ENCODE measurements at places on chromosomes 4 and X.

DNA sequence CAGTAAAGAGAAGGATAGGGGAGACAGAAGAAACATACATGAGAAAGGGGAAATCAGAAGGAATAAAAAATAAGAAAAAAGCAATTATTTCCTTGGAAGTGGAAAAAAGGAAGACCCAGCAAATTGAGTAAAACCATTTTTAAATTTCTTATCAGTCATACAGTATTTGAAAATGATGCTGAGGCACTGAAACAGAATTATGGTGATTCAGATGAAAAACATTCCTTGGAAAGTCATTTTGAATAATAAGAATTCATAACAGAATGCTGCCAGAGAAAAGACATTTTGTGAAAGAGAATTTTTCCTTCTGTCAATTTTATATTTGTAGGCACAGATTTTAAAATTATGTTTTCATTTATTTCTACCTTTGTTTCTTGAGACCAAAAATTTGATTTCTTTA, 895.5 kb upstream of the EPHA5 start:
- no peak for DNase-seq

DNA sequence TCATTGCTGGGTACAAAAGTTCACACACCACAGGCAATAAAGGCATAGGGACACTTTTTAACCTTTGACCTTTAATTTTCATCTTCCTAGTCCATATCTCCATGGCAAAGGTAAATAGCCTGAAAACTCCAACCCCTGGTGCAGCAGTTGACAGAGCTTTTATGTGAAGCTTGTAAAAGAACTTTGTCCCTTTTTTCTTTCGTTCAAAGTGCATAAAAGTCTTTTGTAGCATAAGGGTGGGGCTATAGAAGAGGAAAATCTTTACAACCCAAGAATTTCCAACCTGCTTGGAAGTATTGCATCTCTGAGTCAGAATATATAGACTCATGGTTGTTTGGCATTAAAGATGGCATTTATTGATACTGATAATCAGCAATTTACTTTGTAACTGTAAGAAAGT, 20.4 kb downstream of the POF1B start:
- no peak for DNase-seq

GRCh38 chr4:142944565-142944964, 98.5 kb upstream of the INPP4B start:
- no peak for DNase-seq

- DNase-seq, result no peak
These were observed 76.8 kb downstream of the FAM114A1 start for GRCh38 chr4:38944440-38944839.

GRCh38 chr4:145731028-145731427, 51.1 kb downstream of the C4orf51 start:
- DNase-seq, result no peak

- DNase-seq, result no peak
These were observed 74.3 kb downstream of the CAMK2D start for GRCh38 chr4:113687067-113687718.

DNA sequence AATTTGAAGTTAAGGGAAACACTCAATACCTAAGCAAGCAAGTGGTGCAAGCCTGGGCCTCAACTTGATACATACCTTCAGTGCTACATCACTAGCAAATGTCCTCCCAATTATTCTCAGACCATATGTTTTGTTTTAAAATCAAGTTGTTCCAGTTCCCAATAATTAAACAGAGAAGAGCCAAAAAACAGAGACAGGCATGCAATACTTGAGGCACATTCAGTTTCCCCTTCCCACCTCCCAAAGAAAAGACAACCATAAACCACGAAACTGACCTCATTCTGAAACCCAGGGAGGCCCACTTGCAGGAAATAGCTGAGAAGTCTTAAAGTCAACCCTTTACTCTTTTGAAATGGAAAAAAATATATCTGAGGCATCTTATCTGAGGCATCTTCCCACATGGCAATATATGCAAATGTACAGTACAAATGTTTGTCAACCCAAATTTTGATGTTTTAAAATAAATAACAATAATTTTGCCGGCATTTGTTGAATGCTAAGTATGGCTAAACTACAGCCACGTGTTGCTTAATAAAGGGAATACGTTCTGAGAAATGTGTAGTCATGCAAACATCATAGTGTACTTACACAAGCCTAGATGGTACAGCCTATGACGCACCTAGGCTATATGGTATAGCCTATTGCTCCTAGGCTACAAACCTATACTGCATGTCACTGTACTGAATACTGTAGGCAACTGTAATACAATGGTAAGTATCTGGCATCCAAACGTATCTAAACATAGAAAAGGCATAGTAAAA, 147.5 kb downstream of the TSPAN5 start:
- DNase-seq, result no peak

DNA sequence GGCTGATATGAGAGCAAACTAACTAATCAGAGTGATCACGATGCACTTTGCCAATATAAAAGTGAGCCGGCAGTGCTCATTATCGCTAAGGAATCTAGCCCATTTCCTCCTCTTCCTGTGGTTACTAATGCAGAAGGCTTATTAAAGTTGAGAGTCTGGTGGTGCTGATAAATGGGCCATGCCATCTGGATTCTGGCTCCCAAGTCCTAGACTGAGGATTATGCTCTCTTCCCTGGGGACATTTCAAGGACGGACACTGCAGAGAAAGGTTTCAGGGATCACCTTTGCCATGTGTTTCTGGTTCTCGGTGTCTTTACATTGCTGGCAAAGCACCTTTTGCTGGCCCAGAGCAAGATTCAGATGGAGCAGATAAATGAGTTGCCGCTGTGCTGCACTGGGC, 85.3 kb downstream of the RTL5 start:
- no peak for DNase-seq

GRCh38 chrX:136476501-136476900, 11.2 kb upstream of the BRS3 start:
- no peak for DNase-seq

DNA sequence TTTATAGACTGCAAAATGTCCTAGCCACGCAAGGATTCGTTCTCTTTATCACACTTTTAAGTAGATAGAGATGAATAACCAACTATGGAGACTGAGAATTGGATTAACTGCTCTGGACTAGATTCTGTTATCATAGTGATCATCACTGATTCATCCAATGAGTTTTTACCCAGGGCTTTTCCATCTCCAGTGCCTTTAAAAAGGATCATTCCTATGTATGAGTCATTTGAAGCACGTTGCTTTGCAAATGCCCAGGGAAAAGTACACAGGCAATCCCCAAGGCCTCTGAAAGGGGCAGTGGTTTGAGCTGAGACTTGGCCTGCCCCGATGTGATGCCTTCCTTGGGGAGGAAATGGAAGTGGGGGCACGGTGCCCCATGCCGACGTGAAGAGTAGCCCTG, 122.7 kb upstream of the PSAPL1 start:
- DNase-seq, result no peak

DNA sequence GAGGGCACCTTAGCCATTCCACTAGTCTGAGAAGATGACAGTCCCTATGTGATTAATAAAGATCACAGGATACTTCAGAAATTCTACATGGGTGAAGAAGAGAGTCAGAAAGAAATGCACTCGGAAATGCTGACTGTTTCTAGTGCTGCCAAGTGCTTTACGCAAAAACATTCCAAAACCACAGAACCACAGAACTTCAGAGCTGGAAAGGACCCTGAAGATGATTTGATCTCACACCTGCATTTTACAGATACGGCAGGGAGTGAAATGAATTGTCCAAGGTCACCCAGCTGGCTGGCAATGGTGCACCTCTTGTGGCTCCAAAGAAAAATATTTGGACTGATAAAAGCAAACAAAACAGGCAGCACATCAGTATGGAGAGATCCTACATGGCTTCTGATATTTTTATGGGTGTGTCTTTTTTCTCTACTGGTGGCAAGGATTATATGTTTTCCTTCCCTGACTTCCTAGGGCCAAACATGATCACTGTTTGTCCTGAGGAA, 115.9 kb downstream of the MAML3 start:
- no peak for DNase-seq

DNA sequence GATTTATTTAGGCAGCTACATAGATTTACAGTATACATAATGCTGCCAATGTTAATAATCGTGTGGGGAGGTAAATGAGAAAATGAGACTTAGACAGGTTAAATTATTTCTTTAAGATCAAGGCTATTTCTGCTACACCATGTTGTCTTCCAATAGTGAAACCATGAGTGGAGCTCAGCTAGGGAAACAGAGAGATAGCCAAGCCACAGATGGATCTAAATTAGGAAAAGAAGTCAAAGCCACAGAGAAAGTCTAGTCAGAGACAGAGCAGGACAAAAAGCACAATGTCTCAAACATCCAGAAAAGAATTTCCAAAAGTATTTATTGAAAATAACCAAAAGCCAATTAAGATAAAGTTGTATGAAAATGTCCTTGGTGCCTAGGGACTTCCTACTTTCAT, 867.2 kb upstream of the GRID2 start:
- no peak for DNase-seq

- no peak for DNase-seq
These were observed 62.4 kb downstream of the RPS6KA3 start for GRCh38 chrX:20204351-20204750.

DNA sequence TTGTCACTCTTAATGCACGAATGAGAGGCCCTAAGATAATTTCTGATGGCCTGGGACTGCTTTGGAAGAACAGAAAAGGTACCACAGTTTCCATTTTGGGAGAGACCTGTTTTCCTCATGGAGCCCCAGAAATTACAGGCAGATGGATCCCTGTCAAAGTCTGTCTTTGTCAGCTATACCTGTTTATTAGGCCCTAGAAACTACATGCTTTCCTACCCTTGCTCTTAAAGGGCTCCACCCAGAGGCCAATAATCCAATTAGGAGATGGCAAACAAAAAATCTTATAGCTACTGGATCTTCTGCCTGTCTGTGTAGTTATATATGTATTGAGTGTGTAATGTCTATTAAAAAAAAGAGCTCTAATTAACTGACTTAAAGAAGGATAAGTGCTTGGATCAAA, 141.3 kb downstream of the NR3C2 start:
- DNase-seq, result no peak

DNA sequence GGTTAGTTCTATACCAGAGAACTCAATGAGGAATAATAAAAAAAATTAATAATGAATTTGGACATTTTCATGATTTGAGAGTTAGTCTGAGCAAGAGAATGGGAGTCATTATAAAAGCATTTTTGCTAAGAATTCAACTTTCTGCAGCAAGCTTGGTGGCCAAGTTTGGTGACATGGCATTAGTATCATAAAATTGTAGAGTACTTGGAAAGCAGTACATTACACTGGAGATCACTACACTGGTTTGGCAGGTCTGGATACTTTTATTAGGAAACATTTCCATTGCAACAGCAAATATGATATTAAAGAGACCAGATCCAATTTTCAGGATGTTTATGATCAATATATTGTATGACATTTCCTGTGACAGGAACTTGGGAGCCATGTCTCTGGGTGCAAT, 249.1 kb upstream of the INTU start:
- no peak for DNase-seq

GRCh38 chr4:174314770-174315169, 31.1 kb downstream of the CEP44 start:
- DNase-seq, result no peak

- no peak for DNase-seq
These were observed 773.2 kb upstream of the FTHL17 start for GRCh38 chrX:31845003-31845402.

DNA sequence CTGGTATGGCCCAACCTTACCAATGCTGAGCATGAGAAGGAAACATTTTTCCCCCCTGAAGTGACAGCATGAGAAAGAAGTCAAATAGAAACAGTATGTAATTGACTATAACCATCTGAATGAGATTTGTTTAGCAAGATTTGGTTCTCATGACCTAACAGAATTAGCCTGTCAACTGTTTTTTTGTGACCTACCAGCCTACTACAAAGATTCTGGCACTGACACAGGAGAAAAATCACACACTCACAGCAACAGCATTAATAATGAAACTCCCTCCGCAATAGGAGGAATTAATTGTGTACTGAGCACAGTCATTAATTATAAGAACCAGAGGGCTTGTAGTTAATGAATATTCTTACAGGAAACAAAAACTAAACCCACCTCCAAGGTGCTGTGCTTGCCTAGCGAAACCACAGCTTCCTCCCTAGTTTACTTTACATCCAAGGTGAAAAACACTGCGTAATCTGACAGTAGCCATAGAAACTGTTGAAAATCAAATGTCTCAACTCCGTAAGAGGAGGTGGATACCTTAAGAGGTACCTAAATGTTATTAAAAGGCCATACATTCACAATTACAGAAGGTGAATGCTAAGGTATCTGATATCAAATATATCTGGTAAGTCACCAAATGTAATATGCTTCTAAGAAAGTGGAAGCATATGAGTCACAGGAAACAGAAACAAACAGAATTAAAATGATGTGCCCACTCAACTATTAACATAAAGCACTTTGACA, 34.9 kb downstream of the MMRN1 start:
- no peak for DNase-seq

DNA sequence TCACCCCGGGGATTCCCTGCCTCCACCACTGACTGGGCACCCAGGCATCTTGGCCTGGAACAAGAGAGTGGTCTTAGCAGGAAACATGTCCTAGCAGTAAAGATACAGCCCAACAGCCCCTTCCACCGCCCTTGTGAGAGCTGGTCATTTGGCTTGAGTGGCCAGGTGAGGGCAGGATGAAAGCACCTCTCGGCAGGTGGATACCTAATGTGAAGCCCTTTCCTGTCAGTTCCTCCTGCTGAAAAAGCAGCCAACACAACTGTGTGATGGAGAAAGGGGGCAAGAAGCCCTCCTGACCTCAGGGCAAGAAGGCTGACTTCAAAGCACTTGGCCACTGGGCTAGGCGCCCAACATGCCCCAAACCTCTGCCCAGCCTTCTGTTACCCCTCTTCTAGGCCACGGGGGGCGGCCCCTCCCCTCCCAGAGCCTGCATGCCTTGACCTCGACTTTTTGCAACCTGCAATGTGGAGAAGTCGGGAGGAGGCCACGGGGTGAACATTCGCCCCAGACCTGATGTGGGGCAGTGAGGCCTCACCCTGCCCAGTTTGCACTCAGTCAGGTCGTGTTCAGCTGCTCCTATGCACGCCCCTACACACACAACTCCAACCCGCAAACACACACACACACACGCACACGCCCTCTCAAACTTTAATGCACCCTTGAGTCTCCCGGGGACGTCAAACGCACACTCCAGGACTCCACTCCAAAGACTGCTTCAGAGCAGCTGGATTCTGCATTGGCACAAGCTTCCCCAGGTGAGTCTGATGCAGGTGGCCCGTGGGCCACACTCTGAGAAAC, 1.1 kb downstream of the LGI2 start:
- no peak for DNase-seq

DNA sequence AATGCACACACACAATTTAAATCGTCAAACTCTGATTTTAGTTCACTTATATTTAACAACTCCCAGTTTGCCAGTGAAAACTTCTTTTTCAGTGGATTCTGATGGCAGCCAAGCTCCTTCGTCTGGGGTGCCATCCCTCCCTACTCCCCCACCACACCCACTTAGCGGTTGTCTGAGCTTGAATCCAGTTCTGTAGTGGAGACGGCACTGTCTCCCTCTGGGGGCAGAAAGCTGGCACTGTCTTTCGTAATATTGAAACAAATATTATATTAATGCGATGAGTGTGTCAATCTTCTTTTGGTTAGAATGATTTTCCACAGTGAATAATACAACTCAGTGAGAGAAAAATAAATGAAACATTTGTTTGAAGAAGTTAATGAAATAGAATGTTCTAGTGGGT, 5.4 kb downstream of the MEPE start:
- no peak for DNase-seq

Measured in NCI-H1436 (cell line).